Suppressor macrophage treated with lipopolysaccharide for 4 hours (primary cell): ENCODE measurements at places on chromosomes 5 and 9.

GRCh38 chr5:168426007-168426863 is 60.0 kb upstream of the RARS1 start:
- DNase-seq, result no peak

DNA sequence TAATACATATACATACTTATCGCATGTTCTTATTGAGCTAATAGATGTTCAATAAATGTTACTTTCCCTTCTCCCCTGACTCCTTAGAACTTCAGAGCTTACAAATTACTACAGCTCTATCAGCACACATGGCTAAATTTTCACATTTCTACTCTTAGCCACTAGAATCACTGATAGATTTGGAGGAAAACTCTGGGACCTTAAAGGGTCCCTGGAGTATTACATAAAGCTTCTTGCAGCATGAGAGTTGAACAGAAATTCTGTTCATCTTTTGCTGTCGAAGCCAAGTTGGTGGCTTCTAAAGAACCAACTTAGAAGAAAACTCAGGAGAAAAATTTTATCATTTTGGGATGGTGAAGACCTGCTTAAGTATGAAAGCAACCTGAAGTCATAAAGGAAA is 15.5 kb downstream of the B4GALT1 start:
- no peak for DNase-seq

DNA sequence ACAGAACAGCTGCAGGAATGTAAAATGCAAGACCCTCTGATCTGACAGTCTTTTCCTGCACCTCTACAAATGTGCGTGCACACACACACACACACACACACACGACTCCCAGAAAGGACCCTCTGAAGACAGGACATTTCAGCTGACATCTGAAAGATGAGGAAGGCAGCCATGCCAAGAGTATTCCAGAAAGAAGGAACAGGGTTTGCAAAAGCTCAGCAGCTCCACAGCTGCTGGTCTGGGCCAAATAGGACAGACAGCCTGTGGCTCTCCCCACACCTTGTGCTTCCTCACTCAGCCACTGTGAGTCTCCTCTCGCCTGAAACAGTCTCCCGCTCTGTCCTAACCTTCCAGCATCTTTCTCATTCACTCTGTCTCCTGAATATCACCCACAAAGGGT is 189.0 kb downstream of the PALM2AKAP2 start:
- DNase-seq, result no peak

DNA sequence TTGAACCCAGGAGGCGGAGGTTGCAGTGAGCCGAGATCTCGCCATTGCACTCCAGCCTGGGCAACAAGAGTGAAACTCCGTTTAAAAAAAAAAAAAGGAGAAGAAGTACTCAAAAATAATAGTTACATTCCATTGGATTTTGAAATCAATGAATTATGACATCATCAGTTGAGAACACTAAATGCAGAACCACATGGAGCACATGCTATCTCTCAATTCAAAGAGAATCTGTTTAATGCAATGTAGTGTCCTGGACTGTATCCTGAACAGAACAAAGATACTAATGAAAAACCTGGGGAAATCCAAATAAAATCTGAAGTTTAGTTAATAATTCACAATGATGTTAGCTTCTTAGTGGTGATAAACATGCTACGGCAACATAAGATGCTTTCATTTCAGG is 20.3 kb downstream of the CDC14B start:
- DNase-seq, result peak; percentile 43

- DNase-seq, result no peak
Observed at GRCh38 chr5:131607903-131608540, 27.0 kb downstream of the RAPGEF6 start.

DNA sequence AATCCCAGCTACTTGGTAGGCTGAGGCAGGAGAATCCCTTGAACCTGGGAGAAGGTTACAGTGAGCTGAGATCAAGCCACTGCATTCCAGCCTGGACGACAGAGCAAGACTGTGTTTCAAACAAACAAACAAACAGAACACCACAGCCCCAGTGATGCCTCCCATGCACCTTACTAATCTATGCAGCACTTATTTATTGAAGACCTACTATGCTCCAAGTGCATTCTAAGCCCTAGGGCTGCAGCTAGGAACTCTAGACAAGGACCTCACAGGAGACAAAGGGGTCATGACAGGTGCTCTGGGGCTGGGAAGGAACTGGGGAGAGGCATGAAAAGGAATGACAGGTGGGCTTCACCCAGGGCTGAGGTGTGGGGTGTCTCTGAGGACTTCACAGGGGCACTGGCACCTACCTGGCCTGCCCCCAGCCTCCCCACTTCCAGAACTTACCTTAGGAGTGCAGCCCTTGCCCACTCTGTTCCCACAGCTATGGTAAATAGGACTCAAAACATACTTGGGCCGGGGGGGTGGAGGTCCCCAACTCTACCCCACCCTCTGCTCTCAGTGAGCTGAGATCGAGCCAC is 69.4 kb downstream of the C9orf50 start:
- no peak for DNase-seq

DNA sequence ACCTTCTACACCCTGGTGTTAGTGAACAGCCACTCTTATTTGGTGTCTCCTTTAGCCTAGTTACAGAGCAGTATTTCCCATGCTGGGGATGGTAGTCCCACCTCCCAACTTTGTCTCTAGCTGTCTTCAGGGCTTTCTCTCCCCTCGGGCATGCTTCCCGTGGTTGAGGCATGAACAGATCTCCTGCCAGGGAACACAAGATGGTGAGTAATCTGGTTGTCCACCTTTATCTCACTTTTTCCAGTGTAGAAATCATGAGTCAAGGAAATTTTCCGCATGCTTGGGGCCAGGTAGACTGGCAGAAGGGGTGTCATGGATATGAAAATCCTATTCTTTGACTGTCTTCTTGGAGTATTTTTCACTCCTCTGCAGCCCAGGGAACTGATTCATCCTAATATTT is 532.9 kb downstream of the ANXA1 start:
- no peak for DNase-seq

GRCh38 chr5:90386099-90386710 is 23.4 kb downstream of the CETN3 start:
- DNase-seq, result peak; percentile 27

DNA sequence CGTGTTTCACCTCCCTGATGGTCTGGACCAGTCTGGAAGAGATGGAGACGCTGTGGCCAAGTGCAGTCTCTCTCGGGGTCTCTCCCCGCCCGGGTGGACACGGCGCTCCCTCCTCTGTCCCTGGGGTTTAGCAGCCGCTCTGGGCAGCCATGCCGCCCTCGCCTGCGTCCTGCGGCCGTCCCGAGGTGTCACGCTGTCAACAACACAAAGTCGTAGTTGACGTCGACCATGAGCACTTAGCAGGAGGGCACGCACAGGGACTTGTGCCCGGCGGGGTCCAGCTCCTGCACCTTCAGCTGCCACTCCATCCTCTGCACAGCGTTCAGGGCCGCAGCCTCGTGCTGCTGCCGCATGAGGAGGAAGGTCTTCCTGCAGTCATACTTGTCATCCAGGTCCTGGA is 368.9 kb downstream of the CDH9 start:
- no peak for DNase-seq

- DNase-seq, result no peak
Observed at GRCh38 chr5:152151113-152151512, 226.5 kb upstream of the GLRA1 start.

- DNase-seq, result no peak
Observed at GRCh38 chr5:141208478-141208877, at the start of gene PCDHB12. PCDHB12 (plus strand) TSS chr5:141208719; CDS start chr5:141208908, 189 bp downstream.

- no peak for DNase-seq
Observed at GRCh38 chr5:98454407-98454806, 319.1 kb upstream of the RGMB start.

GRCh38 chr9:132040246-132040645 is 39.4 kb downstream of the MED27 start:
- DNase-seq, result no peak

DNA sequence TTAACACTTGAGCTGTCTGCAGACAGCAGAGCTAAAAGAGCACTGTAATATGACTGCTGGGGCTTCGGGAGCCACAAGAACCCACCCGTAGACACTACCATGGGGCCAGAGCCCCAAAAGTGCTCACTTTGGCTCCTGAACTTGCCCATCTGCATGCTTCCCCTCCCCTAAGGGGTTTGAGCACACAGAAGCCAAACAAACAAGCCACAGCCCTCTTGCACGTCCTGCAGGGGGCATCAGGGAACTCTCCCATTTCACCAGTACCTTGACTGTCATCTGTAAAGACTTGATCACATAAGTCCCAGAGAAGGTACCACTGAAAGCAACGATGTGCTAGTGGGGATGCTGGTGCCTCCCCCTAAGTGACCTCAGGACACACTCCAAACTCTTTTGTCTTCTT is 681.8 kb downstream of the SEMA5A start:
- no peak for DNase-seq

- DNase-seq, result no peak
Observed at GRCh38 chr9:6708732-6709131, 49.0 kb upstream of the KDM4C start.

DNA sequence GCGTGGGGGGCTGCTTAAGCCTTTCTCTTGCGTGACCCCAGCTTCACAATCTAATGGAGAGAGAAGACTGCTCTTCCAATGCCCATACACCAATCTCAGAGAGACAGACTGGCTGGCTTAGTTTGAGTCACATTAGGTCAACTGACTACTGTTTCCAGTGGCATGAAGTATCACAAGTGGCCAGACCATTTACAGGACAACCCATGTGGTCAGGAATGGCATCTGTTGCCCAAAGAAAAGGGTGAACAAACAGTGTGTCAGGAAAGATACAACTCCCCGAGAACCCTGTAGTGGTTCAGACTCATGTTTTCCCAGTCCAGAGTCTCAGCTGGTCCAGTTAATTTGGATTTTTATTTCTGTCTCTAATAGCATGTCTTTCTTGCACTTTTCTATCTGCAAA is 177.4 kb upstream of the IL12B start:
- DNase-seq, result no peak

DNA sequence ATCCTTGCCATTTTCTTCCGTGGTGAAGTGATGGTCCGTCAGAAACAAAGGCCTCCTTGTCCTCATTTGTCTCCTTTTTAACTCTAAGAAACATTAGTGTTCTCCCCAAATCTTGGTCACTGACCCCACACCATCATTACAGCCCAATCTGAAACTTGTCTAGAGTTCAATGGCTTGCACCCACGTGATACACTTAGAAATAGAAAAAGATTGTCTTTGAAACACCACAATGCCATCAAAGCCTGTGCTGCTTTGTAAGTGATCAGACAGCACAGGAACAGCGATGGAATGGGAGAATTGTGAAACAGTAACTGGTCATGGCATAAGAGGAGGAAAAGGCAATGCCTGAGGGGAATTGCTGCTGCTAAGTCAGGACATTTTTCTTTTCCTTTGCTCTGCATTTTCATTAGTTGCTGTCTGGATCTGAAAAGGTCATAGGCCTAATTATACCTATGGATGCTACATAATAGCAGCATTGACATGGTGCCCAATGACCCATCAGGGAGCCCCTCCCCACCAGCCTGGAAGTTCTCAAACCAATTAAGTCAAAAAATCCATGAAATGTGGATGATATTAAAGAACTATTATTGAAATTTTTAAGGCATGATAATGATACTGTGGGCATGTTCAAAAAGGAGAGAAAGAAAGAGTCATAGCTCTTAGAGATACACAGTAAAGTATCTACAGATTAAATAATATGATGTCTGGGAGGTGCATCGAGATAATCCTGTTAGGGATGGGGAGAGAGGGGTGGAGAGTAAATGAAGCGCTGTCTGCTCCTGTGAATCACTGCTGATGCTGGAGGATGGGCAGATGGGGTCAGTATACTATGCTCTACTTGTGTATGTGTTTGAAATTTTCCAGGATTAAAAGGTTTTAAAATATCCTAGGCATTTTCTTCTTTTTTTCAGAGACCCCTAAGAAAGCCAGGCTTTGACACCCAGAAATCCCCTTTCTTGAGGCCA is 83.6 kb downstream of the ENC1 start:
- DNase-seq, result no peak

GRCh38 chr9:109973336-109973735 is 193.3 kb downstream of the PALM2AKAP2 start:
- no peak for DNase-seq

GRCh38 chr9:91775011-91775707 is 174.9 kb downstream of the ROR2 start:
- DNase-seq, result peak; percentile 62

- no peak for DNase-seq
Observed at GRCh38 chr5:95445995-95446394, 54.8 kb downstream of the FAM81B start.

DNA sequence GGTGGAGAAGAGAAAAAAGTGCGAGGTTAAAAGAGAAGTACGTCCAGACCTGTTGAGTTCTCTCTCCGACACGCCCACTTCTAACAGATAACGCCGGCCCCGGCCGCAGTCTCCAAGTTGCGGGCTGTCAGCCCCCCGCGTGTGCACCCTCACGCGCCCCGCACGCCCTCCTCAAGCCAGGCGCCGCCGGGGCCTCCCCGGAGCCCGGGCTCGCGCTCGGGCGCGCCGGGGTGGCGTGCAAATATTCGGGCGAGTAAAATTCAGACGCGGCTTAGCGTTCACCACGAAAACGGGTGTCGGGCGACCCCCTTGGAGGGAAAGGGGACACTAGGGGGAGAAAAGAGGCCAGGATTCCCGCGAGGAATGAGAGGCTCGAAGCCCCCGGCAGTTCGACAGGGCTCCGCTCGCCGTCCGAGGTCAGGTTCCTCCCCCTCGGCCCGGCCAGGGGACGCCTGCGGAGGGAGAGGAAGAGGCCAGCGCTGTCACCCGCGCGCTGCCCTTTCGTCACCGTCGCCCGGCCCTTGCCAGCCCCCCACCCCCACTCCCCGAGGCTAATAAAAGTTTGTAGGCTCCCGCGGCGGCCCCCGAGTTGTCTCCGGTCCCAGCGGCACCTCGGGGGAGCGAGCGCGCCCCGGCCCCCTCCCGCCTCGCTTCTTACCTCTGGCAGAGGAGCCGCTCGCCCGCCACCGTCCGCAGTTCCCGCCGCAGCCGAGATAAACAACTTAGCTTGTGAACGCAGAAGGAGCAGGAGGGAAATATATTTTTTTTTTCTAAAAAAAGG is 743 bp downstream of the NR3C1 start:
- DNase-seq, result peak; percentile 74

DNA sequence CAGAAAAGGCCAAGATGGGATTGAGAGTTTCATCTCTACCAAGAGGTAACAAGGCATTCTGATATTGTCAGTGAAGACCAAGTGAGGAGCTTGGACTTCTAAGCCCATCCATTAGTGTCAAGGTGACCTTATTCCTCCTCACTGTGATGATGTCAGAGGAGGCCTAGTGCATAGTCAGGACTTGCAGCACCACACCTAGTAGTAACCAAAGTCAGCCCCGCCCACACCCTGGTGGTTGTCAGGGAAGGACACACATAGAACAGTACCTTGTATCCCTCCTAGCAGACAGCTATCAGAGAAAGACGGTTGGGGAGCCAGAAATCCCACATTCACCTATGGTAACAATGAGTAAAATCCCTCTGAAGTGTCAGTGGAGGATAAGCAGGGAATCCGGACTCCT is 111.7 kb downstream of the AP3B1 start:
- no peak for DNase-seq

- no peak for DNase-seq
Observed at GRCh38 chr9:96719521-96719920, 58.4 kb downstream of the ZNF510 start.

- no peak for DNase-seq
Observed at GRCh38 chr5:150159031-150159430, 3.4 kb upstream of the PDGFRB start.

GRCh38 chr9:122286764-122287163 is 22.1 kb downstream of the MRRF start:
- no peak for DNase-seq
